Activated CD4-positive, alpha-beta T cell treated with anti-CD3 and anti-CD28 coated beads for 1 hour (primary cell): ENCODE measurements at places on chromosomes 12 and 14.

GRCh38 chr14:100341301-100342031, 18.3 kb downstream of the SLC25A47 start:
- DNase-seq = no peak

GRCh38 chr12:22248121-22248520, 86.4 kb downstream of the ST8SIA1 start:
- no peak for DNase-seq

- no peak for DNase-seq
Observed at GRCh38 chr12:94700662-94701061, 50.3 kb upstream of the TMCC3 start.

- no peak for DNase-seq
Observed at GRCh38 chr14:54440037-54440436, 1.1 kb downstream of the CNIH1 start.

DNA sequence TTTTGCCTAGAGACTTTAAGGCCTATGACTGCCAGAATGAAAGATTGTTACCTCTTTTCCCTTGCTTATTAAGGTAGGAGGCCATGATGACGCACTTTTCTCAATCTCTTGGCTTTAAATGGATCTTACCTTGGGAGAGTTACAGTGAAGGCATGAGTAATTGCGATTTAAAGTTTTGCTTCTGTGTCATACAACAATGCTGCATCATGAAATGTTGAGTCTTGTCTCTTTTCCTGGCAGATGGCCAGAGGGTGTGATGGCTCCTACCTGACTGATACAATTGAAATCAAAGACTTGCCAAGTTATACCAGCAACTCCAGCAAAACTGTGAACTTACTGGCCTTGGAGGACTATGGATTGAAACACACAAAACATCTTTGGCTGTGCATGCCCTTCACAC, 17.2 kb upstream of the LRRK2 start:
- no peak for DNase-seq
